Stimulated activated CD4-positive, alpha-beta T cell treated with anti-CD3 and anti-CD28 coated beads, TNF-alpha, amount 100 ng/mL, for 4 hours (primary cell): ENCODE measurements at places on chromosomes 2 and 18.

DNA sequence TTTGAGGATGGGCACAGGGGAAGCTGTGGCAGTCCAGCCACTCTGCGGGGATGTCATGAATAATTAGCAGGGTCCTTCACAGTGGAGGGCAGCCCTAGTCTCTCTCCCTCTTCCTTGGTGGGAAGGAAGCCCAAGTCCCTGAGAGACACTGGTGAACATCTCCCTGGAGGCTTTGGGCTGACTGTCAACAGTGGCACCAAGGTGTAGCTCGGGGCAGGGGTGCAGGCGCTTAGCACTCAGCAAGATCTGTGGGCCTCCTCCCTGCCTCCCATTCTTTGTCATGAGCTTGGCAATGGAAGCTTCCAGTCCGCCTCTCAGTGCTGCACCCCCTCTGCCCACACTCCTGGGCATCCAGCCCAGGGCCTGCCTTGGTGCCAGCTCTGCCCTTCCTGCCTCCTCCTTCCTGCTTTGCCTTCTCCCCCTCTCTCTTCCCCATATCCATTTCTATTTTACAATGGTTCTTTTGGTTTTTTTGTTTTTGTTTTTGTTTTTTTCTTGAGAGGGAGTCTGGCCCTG is 59.4 kb downstream of the STEAP3 start:
- no peak for DNase-seq

GRCh38 chr2:187057466-187057865 is 208.5 kb upstream of the ZSWIM2 start:
- DNase-seq, result no peak

DNA sequence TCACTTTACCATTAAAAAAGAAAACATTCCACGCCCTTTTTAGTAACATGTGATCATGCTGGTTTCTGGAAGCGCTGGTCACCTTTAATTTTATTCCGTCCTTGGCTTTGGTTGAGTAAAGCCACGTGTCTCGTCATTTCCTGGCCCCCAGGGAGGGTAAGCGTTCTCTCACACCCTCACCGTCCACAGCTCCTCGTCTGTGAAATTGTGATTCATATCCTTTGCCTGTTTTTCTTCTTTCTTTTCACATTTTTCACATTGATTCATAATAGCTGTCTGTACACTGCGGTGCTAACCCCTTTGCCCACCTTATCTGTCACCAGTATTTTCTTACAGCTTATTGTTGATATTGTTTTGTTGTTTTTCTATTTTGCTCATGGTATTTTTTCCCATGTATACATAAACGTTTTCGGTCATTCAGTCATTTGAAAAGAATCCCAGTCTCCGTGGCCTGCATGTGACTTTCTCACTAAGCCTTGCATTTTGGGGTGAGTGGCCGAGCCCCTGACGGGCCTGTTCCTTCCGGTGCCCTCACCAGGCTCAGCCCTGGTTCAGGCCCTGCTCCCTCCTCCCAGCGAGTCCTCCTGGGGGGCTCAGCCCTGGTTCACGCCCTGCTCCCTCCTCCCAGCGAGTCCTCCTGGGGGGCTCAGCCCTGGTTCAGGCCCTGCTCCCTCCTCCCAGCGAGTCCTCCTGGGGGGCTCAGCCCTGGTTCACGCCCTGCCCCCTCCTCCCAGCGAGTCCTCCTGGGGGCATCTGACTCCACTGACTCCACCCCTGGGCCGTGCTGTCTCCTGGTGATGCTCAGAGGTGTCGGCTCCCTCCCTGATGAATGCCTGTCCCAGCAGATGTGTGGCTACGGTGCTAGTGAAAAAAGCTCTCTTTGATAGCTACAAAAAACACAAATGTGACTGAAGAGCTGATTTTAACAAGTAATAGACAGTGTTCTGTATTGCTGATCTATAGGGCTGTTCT is 249.7 kb upstream of the PXDN start:
- DNase-seq, result no peak

- no peak for DNase-seq
Observed at GRCh38 chr2:190574169-190574568, 39.6 kb upstream of the NEMP2 start.

DNA sequence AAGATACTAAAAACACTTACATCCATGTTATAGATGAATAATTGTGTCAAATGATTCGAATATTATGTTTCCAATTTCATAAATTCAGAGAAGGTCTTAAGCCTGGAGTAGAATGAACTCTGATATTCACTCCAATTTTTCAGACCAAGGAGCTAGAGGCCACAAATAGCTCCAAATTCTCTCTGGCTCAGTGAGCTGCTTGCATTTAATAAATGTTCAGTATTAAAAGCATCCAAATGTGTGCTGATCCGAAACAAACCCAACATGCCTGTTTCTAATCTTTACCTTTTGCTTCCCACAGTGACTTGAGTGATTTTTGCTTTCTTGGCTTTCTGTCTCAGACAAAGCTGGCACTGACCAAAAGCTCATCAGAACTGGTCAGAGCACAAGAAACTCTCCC is 291.4 kb downstream of the CCDC85A start:
- no peak for DNase-seq
